Neuronal stem cell (in vitro differentiated cells): ENCODE measurements at places on chromosomes 5 and 9.

GRCh38 chr5:37875051-37875787 lies 35.4 kb upstream of the GDNF start:
- DNase-seq, result no peak

GRCh38 chr9:29203244-29203930 lies 1630.1 kb upstream of the C9orf72 start:
- no peak for DNase-seq

DNA sequence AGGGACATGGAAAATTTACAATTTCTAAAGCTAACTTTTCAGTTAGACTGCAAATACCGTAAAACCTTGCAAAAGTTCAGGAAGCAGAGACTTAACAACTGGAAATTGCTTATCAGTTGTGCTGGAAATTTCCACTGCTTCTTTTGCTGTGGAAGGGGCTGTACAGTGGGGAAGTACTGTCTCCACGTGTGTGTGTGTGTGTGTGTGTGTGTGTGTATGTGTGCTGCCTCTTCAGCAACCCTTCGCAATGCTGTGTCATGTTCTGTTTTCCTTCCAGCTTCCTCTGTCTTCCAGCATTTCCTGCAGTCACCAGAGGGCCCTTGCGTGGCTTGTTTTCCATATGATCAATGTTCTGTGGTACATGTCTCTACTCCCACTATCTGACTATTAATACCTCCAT lies 87.5 kb upstream of the RANBP3L start:
- no peak for DNase-seq

- no peak for DNase-seq
Observed at GRCh38 chr9:92641092-92641809, 28.7 kb downstream of the IPPK start.

DNA sequence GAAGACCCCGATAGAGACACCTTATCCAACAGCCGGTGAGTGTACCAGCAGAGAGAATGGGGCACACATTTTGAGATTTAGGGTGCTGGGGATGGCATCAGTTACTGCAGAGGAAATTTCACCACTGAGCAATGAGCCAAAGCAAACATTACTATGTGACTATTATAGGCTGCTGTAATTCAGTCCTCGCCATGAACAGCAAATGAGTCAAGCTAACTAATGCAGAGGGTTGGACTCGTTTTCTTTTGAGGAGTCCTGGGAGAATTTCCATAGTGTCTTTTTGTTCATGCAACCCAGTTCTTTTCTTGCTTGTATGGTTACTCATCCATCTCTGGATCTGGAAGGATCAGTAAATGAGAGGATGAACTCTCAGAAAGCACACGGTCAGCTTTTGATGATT lies 323.8 kb downstream of the PSAT1 start:
- DNase-seq, result no peak

DNA sequence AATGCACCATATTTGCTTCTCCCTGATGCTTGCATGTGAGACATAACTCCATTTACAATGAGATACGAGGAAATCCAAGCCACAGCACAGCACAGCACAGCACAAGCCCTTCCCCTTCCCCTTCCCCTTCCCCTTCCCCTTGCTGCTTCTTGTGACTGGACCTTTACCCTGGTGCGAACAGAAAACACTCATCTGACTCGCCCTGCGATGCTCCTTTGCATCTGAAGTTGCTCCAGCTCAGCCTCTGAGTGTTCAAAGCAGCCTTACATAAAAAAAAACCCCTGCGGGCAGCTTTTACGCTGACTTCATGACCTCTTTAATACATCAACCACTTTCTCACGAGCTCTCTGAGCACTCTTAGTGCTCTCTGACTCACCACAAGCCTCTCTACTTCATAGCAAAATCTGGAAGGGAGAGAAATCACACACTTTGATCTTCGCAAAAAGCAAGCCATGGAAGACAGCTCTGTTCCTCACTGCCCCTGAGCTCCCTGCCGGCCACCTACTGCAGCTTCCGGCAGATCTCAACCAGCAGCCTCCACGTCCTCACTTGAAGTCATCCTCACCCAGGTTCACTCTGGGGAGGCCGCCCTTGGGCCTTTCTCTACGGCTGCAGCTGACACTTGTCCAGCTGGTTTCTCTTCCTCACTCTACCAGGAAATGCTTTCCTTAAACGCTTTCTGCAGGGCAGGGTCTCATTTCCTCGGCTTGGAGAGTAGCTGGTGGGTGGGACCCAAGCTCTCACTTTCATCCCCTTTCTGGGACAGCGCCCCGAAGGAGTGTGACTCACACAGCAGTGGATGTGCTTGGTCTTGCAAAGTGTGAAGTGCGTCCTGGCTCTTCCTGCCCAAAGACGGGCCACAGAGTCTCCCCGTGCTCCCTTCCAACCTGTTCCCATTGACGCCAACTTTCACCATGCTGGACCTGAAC lies 5.3 kb downstream of the SLC34A1 start:
- no peak for DNase-seq

- DNase-seq, result no peak
Observed at GRCh38 chr5:10199692-10200091, 50.0 kb downstream of the ATPSCKMT start.

- DNase-seq, result no peak
Observed at GRCh38 chr5:136638084-136638483, 272.7 kb upstream of the TRPC7 start.

- DNase-seq, result no peak
Observed at GRCh38 chr9:87184956-87185642, 237.8 kb upstream of the GAS1 start.

GRCh38 chr5:55546947-55547346 lies 12.2 kb upstream of the PLPP1 start:
- DNase-seq, result no peak

GRCh38 chr5:136132087-136132486 lies 558 bp upstream of the SMAD5 start:
- DNase-seq, result peak; percentile 8

DNA sequence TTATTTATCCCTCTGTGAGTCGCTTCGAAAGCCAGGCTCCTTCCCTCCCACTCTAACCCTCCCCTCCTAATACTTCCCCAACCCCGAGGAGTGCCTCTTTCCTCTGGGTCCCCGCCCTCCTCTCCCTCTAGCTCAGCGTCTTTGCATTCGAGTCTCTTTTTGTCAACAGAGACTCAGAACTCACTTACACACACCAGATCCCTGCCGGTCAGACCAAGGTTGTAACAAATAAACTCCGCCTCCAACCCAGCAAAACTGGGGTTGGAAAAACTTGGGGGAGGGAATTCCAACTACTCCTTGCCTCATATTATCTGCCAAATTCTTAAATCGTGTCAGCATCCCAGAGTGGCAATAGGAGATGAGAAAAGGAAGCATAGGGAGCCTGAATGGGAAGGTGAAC lies at the start of gene HTR1A:
TSS of gene HTR1A (minus strand) at position 167 of the 400 bp plus-strand sequence. CDS start 726 bp downstream, outside the sequence.
- no peak for DNase-seq

- DNase-seq, result no peak
Observed at GRCh38 chr5:179905161-179905560, 2.5 kb downstream of the TBC1D9B start.

DNA sequence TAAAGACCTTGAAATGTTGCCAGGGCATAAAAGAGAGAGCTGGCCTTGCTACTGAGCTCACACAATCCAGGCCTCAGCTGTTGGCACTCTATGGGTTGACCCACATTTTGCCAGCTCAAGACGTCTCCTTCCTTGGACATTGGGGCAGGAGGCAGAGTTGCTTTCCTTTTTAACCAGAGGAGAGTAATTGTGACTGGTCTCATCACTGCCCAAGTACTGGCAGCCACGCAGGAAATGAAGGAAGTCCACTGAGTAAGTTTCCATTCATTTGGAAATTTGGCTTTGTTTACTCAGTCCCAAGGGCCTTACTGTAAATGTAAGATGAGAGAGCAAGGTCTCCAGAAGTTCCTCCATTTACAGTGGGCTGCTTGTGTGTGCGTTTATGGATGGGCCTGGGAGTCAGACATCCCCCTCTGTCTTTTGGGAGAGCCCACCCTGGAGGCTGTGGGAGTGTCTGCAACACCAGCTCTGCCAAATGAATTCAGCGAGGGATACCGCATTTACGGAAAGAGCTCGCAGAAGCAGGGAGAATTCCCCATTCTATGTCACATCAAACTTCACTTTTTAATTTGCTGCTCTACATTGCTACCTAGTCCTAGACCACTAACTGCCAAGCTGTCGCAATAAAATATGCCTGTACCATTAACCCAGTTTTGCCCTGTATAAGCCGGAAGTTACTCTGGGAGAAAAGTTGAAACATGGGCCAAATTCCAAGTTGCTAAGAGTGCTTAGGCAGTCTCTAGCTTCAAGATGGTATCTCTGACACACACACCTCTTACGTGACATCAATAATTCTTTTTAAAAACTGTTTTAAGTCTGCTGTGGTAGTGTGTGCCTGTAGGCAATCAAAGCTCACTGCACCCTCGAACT lies 24.5 kb upstream of the PDZD2 start:
- no peak for DNase-seq

- DNase-seq, result peak; percentile 20
Observed at GRCh38 chr9:70484232-70485130, 70.0 kb upstream of the KLF9 start.

GRCh38 chr9:135906291-135907005 lies 898 bp downstream of the CAMSAP1 start:
- DNase-seq, result peak; percentile 23

- DNase-seq, result no peak
Observed at GRCh38 chr5:169213479-169213878, 87.5 kb downstream of the SLIT3 start.
